ENCODE measurements at places on chromosomes 5 and 9.

DNA sequence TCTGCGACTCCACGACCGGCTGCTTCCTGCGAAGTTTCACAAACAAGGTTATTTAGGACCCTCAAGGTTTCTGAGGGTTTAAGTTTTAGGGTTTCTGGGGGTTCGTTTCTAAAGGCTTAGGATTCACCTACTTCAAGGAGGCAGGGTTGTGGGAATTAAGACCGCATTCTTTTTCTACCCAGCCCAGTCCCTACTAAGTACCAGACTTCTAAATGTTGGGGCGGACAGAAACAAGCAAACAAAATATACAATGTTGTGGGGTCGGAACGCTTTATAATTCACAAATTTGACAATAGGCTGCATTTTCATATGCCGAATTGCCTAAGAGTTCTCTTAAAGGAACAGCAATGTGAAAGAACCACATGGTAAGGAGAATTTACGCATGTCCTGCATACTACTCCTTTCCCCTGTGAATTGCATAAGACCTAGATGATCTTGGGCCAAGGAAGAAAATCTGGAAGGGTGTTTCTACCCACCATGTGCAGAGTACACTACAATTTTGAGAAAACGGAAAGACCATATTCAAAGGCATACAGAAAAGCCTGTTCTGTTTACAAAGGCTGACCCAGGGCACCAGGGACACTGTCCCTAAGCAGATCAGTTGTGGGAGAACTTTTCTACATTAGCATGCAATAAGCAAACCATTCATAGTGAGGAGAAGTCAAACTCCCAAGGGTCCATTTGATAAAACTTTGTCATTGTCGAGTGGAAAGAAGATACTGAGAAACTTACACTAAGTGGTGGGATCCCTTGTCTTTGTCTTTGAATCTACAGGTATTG lies 457.3 kb downstream of the RAB3C start:
- no peak for DNase-seq

- peak; percentile 81 for DNase-seq
Measured at GRCh38 chr5:33936004-33936380, 194 bp upstream of the RXFP3 start.

DNA sequence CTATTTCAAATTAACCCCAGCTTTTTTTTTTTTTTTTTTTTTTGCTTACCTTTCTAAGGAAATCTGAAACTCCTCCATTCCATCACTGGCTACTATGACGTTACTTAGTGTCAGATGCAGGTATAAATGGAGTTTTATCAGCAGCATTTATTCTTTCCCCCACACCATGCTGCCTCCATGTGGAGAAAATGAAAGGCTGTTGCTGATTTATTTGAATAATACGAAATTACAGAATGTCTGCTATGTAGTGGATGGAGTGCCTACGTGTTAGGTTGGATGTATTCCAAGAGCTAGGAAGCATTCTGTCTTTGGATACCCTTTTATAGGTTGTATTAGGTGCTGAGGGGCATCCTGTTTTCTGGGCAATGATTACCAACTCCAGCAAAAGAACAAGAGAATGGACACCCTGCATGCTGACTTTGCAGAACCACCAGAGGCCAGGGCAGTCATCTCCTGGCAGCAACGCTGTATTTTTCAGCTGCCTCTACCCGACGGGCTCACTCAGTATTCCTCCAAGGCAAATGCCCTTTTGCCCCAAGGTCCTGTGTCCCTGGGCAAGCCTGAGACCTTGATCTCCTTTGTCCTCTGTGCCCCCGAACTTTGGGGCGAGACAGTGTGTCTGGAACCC lies 199.5 kb downstream of the ALDH1A1 start:
- DNase-seq: peak; percentile 17

GRCh38 chr9:107163370-107163769 lies 119.7 kb upstream of the RAD23B start:
- no peak for DNase-seq

DNA sequence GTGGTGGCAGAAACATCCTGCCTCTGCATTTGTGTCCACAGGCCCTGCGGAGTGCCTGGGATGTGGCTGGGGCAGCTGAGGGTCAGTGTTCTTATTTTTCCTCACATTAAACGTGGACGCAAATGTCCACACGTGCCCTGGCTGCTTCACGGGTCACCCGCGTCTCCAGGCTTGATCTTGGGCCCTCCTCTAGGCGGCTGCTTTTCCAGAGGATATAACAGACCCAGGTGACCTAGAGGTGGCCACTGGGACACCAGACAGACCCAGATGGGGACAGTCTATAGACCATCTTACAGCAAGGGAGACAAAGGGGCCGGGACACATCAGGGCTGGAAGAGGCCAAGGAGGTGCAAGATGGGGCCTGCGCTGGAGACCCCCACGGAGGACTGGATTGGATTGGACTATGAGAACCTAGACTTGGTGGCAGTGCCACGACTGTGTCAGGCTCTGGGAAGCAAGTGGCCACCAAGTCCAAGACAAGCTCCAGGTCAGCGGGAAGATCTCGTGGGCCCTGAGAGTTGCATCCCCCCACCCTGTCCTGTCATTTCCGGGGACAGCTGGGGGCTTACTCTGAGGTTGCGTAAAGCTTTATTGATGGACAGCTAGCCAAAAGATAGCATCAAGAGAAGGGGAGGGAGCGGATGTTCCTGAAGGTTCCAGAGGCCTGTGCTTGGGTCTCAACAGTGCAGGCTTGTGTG lies 6.9 kb downstream of the WNK2 start:
- no peak for DNase-seq

DNA sequence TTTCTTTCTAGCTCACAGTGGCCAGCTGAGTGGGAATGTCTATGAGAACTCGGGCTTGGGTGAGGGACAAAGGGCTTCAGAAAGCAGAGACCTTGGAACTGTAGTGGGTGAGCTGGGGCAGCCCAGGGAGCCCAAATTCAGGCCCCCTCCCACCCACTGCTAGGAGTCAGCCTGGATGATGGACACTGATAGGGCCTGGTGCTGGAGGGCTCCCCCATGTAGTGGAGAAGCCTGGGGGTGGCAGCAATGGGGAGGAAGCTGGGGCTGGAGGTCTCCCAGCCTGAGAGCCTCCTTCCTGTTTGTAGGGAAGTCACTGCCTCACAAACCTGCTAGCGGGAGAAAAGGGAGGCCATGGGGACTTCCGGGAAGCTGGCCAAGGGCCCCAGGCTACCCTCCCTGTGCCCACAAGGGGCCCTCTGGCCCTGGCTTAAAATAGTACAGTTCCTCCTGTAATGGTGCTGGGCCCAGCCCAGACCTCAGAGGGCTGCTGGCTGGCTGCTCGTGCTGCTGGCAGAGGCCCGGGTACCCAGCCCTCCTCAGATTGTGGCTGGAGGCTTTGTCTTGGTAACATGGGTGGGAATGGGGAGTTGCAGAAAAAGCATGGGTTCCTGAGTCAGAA lies 6.3 kb upstream of the NR5A1 start:
- no peak for DNase-seq

- no peak for DNase-seq
Measured at GRCh38 chr9:134593286-134594077, 48.1 kb upstream of the COL5A1 start.

Measured in AG08396 (cell line).